HT1080 (cell line): ENCODE measurements at places on chromosomes 3 and 15. TPM values are rescaled to one million over a fixed set of nuclear protein-coding genes. Genes with fewer than 3 reads are reported as not detected.

Gene SLC2A2
- total RNA-seq: not detected in 2 replicates

Gene RAB11A
- 198 and 272 TPM in 2 replicates for total RNA-seq

Gene SCAMP5
- total RNA-seq: 0.90 and 1.8 TPM in 2 replicates

Gene DUOXA1
- total RNA-seq: 0.06 and 0.30 TPM in 2 replicates

Gene PAQR9
- 0.03 TPM in 1 of 2 replicates, not detected in the other for total RNA-seq

Gene IQCF5
- total RNA-seq: not detected in 2 replicates

Gene SPINT1
- 0.35 and 0.63 TPM in 2 replicates for total RNA-seq

Gene CAMK2N2
- total RNA-seq: 3.6 and 10.5 TPM in 2 replicates

Gene ZNF80
- not detected in 2 replicates for total RNA-seq

Gene NEK10
- total RNA-seq: 0.47 and 1.0 TPM in 2 replicates

Gene CCR8
- not detected in 2 replicates for total RNA-seq

Gene LSMEM2
- not detected in 2 replicates for total RNA-seq

Gene GOLGA8J
- total RNA-seq: 0.07 TPM in 1 of 2 replicates, not detected in the other

Gene ALCAM
- 127 and 136 TPM in 2 replicates for total RNA-seq

Gene CD200R1
- not detected in 2 replicates for total RNA-seq

Gene CHRNA7
- total RNA-seq: 2.0 TPM in 2 replicates

Gene LYZL4
- total RNA-seq: not detected in 2 replicates

Gene PTH1R
- total RNA-seq: 2.6 and 3.1 TPM in 2 replicates

Gene SATB1
- 11.4 and 19.5 TPM in 2 replicates for total RNA-seq

Gene CEMIP
- 1.7 and 2.3 TPM in 2 replicates for total RNA-seq

Gene AGTR1
- 0.07 TPM in 1 of 2 replicates, not detected in the other for total RNA-seq

Gene GYG1
- total RNA-seq: 53.1 and 79.4 TPM in 2 replicates

Gene TUSC7
- total RNA-seq: not detected in 2 replicates

Gene CHRM5
- 0.03 TPM in 1 of 2 replicates, not detected in the other for total RNA-seq
